ENCODE measurements at places on chromosomes 1 and 21.

DNA sequence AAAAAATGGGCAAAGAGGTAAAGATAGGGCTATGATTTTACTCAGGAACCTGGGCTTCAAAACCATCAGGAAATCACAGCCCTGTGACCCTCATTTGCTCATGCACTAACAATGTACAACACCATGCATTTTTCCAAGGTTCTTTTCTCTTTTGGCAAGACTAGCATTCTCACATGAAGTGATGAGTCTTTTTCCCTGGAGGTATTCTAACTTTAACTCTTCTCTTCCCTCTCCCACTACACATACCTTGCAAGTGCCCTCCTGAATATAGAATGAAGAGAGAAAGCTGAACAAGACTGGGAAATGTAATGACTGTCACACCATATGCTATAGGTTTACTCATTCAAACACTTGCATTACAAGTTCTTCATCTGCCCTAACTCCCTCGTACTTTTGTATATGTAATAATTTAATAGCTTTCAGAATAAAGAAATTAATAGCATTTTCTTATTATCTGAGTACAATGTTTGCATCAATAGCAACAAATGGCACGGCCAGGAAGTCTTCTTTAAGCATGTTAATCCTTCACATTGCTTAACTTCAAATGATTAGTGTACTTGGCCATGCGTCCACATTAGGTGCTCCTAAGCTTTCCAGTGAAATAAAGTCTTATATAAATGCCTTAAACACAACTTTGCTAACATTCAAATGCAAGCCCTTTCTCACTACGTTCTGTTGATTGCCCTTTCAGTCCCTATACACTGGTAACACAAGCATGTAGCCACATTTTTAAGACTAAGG, 1.8 kb downstream of the NIBAN1 start:
- peak; percentile 60 for DNase-seq

GRCh38 chr1:161499099-161500039, 5.9 kb upstream of the FCGR2A start:
- no peak for DNase-seq

GRCh38 chr1:208221291-208221622, 22.9 kb downstream of the PLXNA2 start:
- DNase-seq, result no peak

DNA sequence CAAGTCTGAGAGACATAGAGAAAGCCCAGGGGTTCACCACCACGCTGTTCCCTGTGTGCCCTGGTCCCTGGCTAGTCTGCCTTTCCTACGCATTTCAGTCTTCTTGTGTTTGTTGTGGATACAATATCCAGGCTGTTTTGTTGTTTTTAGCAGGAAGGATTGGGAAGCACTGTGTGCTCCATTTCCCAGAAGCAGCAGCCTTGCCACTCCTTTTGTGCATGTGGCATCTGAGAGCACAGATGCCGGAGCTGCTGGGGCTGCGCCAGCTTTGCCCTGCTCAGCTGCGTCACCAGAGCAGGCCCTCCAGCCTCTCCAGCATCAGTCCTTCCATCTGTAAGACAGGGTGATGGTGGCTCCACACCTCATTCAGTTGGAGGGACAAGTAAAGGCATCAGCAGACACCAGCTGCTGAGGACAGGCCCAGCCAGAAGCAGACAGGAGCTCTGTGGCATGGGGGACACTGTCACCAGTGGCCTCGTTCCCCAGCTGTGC, 94.4 kb upstream of the COL6A1 start:
- no peak for DNase-seq

DNA sequence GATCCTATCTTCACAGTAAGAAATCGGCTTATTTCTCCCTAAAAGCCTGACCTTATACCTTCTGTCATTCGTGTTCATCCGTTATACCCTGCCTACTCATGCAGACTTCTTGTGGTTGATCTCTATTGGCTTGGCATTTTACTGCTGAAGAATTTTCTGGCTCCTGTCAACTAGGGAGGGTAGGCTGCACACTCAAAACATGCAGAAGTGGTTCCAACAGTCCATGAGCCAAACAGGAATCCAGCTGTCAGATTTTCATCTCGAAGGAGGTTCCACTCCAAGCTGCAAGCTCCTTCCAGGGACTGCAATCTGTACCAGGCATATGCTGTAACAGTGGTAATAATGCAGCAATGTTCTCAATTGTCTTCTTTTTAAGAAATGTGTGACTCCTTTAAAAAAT, 10.1 kb downstream of the DNAJC11 start:
- no peak for DNase-seq

GRCh38 chr21:15255261-15255660, 190.5 kb upstream of the NRIP1 start:
- peak; percentile 26 for DNase-seq

GRCh38 chr1:119920104-119920968, 24.0 kb upstream of the ADAM30 start:
- DNase-seq, result no peak

DNA sequence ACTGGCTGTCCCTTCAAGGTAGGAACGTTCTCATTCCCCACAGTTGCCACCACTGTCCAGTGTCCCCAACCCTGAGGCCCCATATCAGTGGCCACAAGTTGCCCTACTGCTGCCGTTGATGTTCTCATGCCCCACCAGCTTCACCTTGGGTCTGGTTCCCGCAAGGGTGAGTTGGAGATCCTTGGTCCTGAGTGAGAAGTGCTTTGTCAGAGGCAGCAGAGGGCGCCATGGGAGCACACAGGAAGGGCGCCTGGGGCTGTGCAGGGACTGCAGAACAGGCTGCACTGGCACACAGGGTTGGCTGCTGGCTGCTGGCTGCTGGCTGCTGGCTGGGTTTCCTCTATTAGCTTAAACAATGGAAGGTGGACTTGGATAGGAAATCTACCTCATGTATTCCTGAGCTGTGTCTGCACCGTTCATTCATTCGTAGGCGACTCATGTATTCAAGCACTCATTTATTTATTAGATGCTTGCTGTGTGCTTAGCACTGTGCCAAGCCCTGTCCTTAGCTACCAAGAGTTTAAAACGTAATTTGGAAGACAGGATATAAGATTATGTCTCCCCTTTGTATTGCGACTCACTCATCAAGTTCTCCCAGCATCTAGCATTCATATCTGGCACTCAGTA, 2.1 kb upstream of the S100A9 start:
- peak; percentile 95 for DNase-seq

DNA sequence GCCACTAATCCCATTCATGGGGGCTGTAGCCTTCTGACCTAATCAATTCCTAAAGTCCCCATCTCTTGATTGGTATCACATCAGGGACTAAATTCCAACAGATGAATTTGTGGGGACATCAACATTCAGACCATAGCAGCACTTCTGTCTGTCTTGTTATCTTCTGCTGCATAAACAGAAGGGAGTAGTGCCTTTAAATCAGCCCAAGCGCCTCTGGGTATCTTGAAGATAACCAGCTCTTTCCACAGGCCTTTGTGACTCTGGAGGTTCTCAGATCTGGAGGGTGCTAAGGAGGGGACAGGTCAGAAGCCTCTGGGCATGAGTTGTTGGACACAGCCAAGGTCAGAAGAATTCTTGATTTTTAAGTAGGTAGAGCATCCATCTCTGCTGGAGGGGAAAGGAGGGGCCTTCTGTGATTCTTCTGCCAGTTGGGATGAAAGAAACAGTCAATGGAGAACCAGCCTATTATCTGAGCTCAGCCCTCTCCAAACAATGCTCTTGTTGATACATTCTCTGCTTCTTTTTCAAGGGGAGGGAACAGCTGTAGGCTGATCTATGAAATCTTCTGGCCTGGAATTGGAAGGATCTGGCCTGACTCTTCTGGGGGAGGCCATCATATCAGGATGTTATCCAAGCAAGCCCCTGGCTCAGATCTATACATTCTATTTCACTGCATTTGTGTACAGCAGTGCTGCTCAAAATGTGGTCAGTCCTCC, 31.3 kb upstream of the LRIG2 start:
- DNase-seq, result no peak

- no peak for DNase-seq
Observed at GRCh38 chr1:113405573-113405972, 15.3 kb downstream of the MAGI3 start.

DNA sequence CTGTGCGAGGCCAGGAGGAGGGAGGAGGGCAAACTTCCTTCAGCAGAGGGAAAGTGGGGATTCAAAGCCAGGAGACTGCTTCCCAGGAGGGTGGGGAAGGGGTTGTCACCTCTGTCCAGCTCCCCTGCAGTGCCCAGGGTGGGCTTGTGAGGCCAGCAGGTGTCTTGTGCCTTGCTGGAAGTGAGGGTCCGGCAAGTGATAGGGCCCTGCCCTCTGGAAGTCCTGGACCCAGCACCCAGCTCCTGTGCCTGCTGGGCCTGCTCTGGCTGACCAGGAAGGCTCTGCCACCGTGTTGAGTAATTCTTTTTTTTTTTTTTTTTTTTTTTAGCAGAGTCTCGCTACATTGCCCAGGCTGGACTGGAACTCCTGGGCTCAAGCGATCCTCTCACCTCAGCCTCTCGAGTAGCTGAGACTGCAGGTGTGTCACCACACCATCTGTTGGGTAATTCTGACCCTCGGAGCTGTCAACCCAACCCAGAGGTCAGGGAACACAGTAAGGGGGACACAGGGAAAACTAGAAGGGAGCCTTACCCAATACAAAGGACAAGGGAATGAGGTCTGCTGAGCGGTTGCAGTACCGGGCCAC, 1.0 kb downstream of the BEST4 start:
- DNase-seq, result no peak

GRCh38 chr1:150053926-150054325, 13.7 kb upstream of the VPS45 start:
- no peak for DNase-seq

Data from epithelial cell of esophagus (primary cell).